ENCODE measurements at places on chromosomes 4 and X. TPM values are rescaled to one million over a fixed set of nuclear protein-coding genes. Genes with fewer than 3 reads are reported as not detected.

Gene GPR50
- total RNA-seq = 0.25 TPM

Gene CXCL5
- 0.45 TPM for total RNA-seq

Gene HSFX1
- total RNA-seq = 1.9 TPM

DNA sequence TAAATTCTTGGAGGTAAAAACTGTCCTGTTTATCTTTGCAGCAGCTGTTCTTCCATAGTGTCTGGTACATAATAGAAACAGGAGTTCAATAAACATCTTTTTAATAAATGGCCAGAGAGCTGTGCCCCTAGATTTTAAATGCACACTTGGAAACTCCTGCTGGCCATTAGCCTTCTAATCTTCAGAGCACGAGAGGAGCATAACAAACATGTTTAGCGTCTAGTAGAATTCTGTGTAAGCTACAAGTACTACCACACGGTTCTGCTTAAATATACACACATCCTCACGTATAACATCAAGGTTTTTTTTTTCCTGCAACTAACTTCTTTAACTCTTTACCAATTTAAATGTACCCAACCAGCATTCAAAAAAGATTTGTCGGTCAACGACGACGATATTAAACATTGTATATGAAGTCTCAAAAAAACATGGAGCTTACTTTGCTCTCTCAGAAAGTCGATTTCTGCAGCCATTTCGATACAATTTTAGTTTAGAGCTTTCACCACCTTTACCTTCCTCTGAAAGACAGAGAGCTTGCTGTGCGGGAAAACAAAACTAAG lies 628 bp downstream of the SCLT1 start:
- H3K27ac ChIP-seq = no peak overlapping the region
- H3K4me3 ChIP-seq = no peak overlapping the region
- DNase-seq = no peak
- H3K27me3 ChIP-seq = no peaks in the 10 kb centered on the region
- no peaks in the 10 kb centered on the region for H3K36me3 ChIP-seq
- H3K4me1 ChIP-seq = peaks cover 9% of the 10 kb centered on the region

DNA sequence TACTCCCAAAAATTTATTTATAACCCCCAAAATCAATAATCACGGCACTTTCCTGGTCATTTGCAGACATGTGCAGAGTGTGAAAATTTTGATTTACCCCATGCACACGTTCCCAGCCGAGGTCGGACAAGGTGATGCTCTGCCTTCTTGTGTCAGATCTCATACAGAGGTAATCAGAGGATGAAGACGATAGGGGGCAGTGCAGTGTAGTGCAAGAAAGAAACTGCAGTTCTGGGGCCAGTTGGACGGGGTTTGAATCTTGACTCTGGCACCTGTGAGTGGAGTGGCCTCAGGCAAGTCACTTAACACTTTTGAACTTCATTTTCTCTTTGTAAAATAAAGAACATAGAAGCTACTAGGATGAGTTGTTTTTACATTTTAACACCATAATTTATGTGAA lies 88.4 kb downstream of the FRMPD3 start:
- no peak for DNase-seq
- H3K4me1 ChIP-seq = no peaks in the 10 kb centered on the region
- peaks cover 4% of the 10 kb centered on the region for H3K27me3 ChIP-seq
- no peak overlapping the region for H3K27ac ChIP-seq
- H3K36me3 ChIP-seq = no peaks in the 10 kb centered on the region

GRCh38 chr4:152415980-152416379 lies 119.9 kb downstream of the FBXW7 start:
- H3K4me1 ChIP-seq = no peaks in the 10 kb centered on the region
- no peak overlapping the region for H3K27ac ChIP-seq
- H3K4me3 ChIP-seq = no peak overlapping the region
- no peaks in the 10 kb centered on the region for H3K27me3 ChIP-seq
- H3K36me3 ChIP-seq = peaks cover 4% of the 10 kb centered on the region
